ENCODE measurements at places on chromosomes 5 and 9. TPM values are rescaled to one million over a fixed set of nuclear protein-coding genes. Genes with fewer than 3 reads are reported as not detected.

PCA3 gene
- 0.56 TPM for polyA plus RNA-seq

SGCD gene
- 89.4 TPM for polyA plus RNA-seq

DNA sequence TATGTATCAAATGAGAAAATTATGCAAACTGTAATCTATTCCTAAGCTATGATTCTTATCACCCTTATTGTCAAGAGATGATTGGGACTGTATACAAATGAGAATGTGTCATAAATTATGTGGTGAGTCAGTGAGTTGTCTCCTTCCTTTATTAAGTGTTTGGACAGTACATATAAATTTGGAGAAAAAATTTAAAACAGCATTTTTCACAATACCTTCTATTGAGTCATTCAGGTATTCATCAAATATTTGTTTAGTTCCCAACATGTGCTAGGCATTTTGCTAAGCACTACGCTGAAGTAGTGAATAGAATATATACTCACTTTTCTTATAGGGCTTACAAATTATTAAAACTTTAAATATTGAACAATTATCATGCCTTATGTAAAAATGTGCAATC is 36.3 kb upstream of the PTPRD start:
- DNase-seq, result peak; percentile 4

PRELID2 gene
- polyA plus RNA-seq, result 3.5 TPM

DNA sequence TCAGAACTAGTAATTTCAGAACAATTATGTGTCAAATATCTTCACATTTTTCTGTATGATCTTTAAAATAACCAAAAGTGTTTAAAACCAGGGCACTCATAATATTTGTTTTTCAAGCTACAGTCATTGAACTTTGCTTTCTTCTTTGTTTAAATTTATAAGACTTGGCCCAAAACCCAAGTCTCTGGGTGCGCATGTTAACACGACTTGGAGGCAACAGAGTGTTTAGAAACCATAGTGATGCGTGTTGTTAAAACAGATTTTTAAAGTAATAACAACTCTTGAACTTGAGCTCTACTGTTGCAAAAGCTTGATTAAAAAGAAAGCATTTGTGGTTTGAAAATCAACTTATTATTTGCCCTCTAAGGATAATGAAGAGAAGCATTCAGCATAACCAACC is 26.0 kb upstream of the GRIN3A start:
- peak; percentile 24 for DNase-seq
